ENCODE measurements at places on chromosomes 7 and 10. TPM values are rescaled to one million over a fixed set of nuclear protein-coding genes. Genes with fewer than 3 reads are reported as not detected.

- DNase-seq, result no peak
Observed at GRCh38 chr10:21424459-21424861, 101.0 kb downstream of the SKIDA1 start.

DNA sequence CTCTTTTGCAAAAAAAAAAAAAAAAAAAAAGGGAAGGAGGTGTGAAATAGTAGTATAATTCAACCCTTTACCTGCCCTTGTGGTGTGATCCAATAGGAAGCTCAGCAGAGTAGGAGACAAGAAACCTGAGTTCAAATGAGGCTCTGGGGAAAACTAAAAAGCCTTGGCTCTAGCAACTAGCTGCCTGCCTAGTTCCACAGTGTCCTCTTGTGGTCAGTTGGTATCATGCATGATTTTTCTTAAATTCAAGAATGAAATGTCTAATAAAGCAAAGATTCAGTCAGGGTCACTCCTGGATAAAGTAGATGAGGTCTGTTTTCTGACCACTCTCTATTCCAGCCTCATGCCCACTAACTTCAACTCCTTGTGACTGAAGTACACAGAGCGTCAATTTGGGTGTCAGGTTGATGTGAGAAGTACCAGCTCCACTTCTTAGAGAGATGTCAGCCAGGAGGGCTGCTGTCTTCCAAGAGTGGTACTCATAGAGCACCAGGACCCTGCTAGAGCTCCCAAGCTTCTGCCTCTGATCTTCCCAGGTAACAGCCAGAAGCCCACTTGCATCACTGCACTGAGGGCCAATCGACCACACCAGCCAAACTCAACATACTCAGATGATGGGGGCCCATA lies 10.5 kb downstream of the LSM5 start:
- no peak for DNase-seq

GRCh38 chr7:87877366-87878040 lies 1.2 kb downstream of the DBF4 start:
- DNase-seq, result no peak

DNA sequence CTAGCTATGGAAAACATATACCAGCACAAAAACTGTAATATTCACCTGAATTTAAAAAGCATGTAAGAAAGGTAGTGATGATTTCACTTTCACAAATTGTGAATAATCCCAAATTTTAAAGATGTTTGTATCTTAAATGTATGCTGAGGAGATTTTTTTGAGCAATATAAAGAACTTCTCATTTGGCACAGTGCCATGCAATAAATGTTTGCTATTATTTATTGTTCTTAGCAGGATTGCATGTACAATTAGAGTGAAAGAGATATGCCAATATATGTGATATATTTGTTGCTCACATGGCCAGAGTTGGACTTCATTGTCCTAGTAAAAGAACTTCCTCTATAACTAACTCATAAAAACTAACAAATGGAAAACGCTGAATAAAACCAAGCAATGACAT lies 895.1 kb upstream of the KCND2 start:
- DNase-seq, result no peak

GRCh38 chr10:103643381-103643780 lies 149.9 kb downstream of the NEURL1 start:
- DNase-seq, result no peak

GRCh38 chr7:1539181-1539881 lies 8.8 kb downstream of the MAFK start:
- peak; percentile 87 for DNase-seq

Gene INTS1
- 62.2 TPM for total RNA-seq

Gene NODAL
- total RNA-seq, result not detected

Gene ATP5F1C
- total RNA-seq, result 233 TPM

Gene NPFFR1
- not detected for total RNA-seq
